Stimulated activated CD8-positive, alpha-beta memory T cell treated with anti-CD3 and anti-CD28 coated beads, Interleukin-15, amount 100 ng/mL, for 48 hours (primary cell): ENCODE measurements at places on chromosomes 12 and 14.

DNA sequence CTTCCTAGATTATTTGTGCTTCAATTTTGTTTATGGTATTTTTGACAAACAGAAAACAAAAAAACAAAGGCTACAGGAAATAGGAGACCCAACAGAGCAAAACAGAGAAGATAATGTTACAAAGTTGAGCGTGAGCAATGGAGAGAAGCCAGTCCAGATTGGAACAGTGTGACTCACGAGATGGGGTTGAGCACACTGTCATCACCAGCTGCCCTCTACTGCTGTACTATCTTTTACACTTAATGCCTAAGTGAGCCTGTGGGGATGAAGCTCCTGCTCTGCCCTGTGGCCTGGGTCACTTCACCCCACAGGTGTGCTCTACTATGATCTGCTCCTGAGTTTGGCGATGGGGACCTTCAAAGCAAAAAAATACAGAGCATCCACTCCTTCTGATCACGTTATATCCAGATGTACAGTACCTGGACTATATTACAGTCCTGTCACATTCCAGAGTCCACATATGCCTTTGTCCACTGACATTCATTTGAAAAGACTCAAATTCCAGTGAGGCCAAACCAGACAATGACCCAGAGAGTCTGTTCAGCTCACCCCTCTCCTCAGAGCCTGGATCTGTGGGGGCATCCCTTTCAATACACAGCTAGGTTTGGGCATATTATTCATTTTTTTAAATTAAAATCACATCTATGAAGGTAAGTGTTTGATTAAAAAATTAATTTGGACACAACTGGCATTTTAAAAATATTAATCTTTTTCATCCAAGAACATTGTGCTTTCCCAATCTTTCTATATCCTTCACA is 4.4 kb downstream of the IPO8 start:
- no peak for DNase-seq

GRCh38 chr12:65306366-65307168 is 28.1 kb downstream of the MSRB3 start:
- no peak for DNase-seq

DNA sequence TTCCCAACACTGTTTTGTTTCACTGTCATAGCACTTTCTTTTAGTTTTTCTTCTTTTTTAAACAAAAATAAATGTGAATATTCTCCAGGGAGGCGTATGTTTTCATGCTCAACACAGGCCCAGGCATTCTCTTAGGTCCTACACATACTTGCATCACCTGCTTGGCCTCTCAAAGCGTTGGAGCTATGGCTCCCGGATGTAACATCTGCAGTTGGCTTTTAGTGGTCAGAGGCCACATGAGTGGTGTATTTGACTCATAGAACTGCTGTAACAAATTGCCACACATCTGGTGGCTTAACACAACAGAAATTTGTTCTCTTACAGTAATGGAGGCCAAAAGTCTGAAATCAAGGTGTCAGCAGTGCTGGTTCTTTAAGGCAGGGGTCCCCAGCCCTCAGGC is 44.6 kb upstream of the VRK1 start:
- no peak for DNase-seq

DNA sequence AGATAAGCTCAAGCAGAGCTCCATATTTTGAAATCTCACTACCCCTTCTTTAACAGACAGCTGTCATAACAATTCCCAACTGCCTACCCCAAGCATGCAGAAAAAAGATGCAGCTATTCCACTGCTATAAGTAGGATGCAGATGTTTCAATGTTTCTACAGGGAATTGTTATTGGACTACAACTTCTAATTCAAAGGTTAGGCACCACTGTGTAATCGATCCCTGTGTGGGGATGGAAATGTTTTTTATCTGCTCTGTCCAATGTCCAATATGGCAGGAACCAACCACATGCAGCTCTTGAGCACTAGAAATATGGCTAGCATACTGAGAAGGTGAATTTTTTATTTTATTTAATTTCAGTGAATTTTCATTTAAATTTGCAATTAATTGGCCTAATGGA is 208.6 kb downstream of the SLC2A13 start:
- DNase-seq, result no peak

GRCh38 chr12:82877963-82878362 is 191.3 kb downstream of the TMTC2 start:
- no peak for DNase-seq

DNA sequence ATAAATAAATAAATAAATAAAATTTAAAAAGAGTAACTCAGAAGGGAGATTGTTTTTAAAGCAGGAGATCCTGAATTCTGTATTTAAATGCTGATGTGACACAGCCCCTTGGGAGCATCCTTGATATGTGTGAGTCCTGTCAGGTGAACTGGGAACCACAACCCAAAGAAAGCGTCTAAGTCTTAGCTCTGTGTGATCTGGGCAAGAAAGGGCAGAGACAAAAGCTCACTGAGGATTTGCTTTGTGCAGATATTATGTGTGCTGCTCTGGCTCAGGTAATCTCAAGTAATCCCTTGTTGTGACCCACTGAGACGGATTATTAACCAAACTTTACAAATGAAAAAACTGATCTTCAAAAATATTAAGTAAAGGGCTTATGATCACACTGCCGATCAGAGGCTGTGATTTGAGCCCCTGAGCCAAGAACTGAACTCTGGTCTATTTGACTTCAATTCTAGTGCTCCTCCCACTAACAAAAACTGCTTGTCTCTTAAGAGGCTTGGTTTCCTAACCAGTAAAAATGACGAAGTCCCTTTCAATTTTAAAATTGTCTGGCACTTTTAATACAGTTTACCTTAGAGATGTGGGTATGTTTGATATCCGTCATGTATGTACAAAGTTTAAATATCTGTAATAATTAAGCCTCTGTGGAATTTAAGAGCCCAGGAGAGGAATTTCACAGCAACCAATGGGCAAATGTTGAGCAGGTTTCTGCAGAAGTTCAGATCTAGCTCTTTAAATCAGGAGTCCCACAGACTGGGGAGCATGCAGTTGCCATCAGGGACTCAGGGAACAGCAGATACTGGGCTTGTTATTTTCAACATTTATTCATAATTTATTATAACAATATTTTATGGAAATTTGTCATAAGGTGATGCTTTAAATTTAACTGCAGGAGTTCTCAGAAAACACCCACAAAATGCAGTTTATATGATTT is 46.1 kb downstream of the CPM start:
- no peak for DNase-seq

DNA sequence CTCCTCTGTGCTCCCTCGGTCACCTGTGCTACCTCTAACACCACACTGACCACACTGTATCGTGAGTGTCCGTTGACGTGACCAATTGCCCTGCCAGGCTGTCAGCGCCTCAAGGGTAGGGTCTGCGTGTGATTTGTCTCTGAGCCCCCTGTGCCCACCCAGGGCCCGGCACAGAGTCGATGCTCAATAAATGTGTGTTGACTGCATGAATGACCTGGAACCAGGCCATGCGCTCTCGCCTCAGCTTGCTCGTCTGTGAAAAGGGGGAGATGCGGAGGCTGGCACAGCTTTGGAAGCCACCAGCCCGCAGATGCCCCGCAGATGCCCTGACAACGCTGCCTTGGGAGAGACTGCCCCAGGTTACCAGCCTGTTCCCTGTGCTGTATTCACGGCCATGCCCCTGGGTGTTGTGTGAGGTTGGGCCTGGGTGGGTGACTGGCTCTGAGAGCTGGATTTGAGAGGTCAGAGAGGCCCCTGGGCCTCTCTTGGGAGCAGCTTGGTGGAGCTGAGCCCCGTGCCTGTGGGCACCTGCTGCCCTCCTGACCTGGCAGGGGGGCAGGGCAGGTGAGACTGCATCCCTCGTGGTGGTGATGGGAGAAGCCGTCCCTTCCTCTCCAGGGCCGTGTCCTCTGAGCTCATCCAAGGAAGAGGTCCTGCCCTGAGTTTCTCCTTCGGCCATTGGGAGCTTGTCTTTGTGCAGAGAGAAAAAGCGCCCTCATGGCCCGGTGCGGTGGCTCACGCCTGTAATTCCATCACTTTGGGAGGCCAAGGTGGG is 43.2 kb downstream of the CYP46A1 start:
- no peak for DNase-seq

GRCh38 chr12:120814903-120815429 is 89.2 kb downstream of the SPPL3 start:
- DNase-seq, result no peak

GRCh38 chr14:22202313-22202712 is 386.7 kb downstream of the DAD1 start:
- DNase-seq, result no peak

DNA sequence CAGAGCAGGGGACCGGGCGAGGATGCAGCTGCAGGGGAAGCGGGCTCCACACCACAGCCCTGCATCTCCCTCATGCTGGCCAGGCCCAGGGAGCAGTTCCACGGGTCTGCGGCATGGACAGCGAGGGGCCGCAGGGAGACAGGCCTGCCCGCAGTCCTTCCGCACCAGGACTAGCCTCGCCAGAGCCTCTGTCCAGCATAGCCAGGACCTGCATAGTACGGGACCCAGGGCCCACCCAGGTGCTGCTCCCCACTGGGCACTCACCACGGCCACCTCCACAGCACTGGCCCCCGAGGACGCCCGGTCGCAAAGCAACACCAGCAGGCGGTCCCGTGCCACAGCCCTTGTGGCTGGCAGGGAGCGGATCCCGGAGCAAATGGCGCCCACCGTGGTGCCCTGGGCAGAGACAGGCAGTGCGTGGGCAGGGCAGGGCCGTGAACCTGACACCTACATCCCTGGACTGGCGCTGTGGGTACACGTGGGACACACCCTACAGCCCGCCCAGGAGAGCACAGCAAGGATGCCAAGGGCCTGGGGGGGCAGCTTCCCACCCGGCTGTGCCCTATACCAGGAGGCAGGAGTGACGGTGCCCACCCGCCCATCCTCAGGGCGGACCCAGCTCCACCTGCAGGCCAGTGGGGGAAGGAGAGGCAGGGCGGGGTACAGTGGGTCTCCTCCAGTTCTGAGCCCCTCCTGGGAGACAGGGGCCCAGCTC is 23.8 kb downstream of the JAG2 start:
- no peak for DNase-seq

DNA sequence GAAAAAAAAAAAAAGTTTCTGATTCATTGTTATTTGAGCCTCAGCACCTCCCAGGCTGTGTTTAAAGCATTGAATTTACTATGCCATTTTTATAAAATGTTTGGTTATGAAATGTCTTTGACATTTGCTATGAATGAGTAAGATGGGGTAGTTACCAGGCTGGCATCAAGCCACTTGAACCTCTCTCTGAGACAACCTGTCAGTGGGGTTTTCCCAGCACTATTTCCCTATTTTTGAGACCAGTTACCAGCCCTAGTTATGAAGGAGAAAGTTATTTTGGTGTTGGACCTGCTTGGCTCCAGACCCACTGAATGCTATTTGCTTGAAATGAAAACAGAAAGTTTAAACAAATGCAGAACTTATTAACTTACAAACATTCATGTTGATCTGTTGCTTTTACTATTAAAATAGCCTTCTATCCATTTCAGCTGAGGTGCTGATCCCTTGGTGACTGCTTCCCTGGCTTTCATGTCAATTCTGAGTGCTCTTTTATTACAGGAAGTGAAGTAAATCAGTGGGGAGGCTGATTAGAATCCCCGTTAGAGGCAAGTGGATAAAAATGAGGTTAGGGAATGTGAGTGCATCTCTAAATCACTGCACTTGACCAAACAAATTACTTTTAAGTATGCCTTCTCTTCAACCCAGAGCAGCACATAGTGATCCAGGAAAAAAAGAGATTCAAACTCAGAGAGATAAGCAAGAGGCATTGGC is 37.8 kb downstream of the LLPH start:
- no peak for DNase-seq

- DNase-seq, result no peak
Observed at GRCh38 chr12:75870878-75871277, 160.7 kb downstream of the PHLDA1 start.

DNA sequence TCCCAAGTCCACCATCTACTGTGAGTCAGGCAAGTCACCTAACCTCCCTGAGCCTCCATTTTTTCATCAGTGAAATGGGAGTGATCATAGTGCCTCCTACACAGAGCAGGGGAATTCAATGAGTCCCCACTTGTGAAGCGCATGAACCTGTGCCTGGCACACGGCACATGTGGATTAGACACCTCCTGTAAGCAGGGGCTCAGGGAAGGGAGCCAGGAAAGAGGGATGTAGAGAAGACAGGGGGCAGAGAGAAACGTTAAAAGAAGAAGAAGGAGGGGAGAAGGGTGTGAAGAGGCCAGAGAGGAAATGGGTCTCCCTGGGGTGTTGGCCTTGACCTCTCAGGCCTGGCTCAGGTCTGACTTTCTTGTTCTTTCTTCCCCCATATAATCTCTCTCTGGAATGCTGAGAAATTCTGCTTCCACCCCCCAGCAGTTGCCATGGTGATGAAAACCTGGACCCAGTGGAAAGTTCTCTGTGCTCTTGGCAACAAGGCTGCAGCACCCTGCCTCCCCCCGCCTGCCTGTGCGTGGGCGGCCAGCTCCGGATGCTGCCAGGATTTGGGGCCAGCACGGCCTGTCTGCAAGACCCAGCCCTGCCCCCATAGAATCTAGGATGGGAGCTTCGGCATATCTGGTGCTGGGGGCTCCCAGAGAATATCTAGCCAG is 94.5 kb downstream of the CALM1 start:
- DNase-seq, result no peak

DNA sequence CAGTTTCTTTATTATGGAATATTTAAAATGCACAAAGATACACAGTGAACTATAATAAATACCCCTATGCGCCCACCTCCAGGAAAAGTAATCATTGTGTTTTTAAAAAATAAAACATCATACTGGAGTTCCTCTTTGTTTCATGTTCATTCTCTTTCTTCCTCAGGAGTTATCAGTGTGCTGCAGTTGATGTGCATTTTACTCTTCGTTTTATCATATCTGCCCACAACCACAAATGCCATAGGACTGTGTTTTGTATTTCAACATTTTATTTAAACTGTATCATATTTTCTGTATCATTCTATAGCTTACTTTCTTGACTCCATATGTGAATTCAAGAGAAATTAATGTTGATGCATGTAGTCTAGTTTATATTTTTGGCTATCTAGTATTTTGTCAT is 53.9 kb downstream of the TSHR start:
- no peak for DNase-seq

- DNase-seq, result no peak
Observed at GRCh38 chr12:14802721-14803010, 612 bp downstream of the WBP11 start.

GRCh38 chr12:123516216-123516780 is 17.2 kb downstream of the RILPL1 start:
- no peak for DNase-seq

GRCh38 chr12:124888260-124888659 is 24.6 kb upstream of the SCARB1 start:
- no peak for DNase-seq

DNA sequence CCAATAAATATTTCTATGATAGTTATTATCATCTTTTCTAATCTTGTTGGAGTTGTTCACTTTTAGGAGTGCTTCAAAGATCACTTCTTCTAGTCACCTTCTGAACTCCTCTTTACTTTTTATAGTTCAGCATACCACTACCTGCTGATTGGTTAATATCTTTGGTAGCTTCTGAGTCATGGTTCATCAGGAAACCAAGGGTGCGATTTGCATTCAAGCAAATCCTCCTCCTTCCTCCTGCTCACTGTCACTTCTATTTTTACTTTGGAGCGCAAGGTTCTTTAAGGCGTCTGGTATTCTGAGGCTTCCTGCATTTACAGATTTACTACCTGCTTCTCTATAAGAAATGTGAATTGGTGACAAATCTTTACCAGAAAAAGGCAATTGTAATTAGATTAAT is 24.0 kb downstream of the SYT1 start:
- DNase-seq, result no peak
